BJ (cell line): ENCODE measurements at places on chromosomes 6 and 20. TPM values are rescaled to one million over a fixed set of nuclear protein-coding genes. Genes with fewer than 3 reads are reported as not detected.
A peak's percentile ranks its signal among the peaks of the same experiment; 100 is the strongest.

DNA sequence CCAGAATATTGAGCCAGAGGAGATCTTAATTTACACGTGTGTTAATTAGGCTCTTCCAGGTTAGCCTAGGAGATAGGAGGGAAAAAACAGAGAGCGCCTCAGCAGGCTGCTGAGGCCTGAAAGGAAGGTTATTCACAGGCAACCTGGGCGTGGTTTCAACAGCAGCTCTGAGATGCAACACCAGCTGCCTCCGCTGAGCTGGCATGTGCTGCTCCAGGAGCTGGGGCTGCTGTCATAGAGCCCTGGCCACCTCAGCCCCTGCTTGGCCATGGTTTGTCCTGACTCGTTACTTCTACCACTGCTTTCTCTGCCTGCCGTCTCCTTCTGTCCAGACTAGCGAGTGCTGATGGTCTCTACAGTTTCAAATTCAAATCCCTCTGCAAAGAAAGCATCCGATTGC lies 32.4 kb upstream of the RPP40 start:
- DNase-seq, result no peak

GRCh38 chr6:21228876-21229460 lies 364.6 kb upstream of the SOX4 start:
- no peak for DNase-seq

The ENPP1 gene
- polyA plus RNA-seq, result 8.0 and 15.8 TPM in 2 replicates

The TNFRSF21 gene
- 2.4 and 3.6 TPM in 2 replicates for polyA plus RNA-seq

- DNase-seq, result no peak
These were observed 7.5 kb upstream of the BPI start for GRCh38 chr20:38296433-38296832.

The GSTA3 gene
- polyA plus RNA-seq, result not detected in 2 replicates

- DNase-seq, result peak; percentile 19
These were observed 41.7 kb downstream of the AKIRIN2 start for GRCh38 chr6:87660226-87660911.

GRCh38 chr6:153816366-153816765 lies 222.7 kb upstream of the OPRM1 start:
- no peak for DNase-seq

The FRMD1 gene
- polyA plus RNA-seq, result not detected in 2 replicates

DNA sequence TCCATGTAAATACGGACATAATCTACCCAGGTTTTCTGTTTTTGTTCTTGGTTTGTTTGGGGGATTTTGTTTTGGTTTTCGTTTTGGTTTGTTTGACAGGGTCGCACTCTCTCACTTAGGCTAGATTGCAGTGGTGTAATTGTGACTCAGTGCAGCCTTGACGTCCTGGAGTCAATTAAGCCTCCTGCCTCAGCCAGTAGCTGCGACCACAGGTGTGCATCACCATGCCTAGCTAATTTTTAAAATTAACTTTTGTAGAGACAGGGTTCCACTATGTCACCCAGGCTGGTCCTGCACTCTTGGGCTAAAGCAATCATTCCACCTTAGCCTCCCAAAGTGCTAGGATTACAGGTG lies 37.8 kb upstream of the EYA4 start:
- DNase-seq, result no peak

The DLL1 gene
- 0.29 and 0.53 TPM in 2 replicates for polyA plus RNA-seq

- DNase-seq, result peak; percentile 35
These were observed 100.6 kb downstream of the MAP3K4 start for GRCh38 chr6:161091972-161092701.

The SALL4 gene
- polyA plus RNA-seq, result 0.51 and 0.54 TPM in 2 replicates

GRCh38 chr6:3619800-3620199 lies 131.7 kb downstream of the PXDC1 start:
- no peak for DNase-seq

The TSPO2 gene
- polyA plus RNA-seq, result not detected in 2 replicates

GRCh38 chr20:59813126-59813947 lies 120.1 kb downstream of the SYCP2 start:
- no peak for DNase-seq

The ASF1A gene
- polyA plus RNA-seq, result 12.4 and 14.0 TPM in 2 replicates
